AG08396 (cell line): ENCODE measurements at places on chromosomes 4 and X.

- DNase-seq = no peak
These were observed 5.5 kb upstream of the TMEM255A start for GRCh38 chrX:120316587-120317283.

GRCh38 chrX:85109235-85109634 is 105.6 kb downstream of the APOOL start:
- no peak for DNase-seq

GRCh38 chr4:112901962-112902411 is 147.5 kb upstream of the ANK2 start:
- no peak for DNase-seq

GRCh38 chrX:1086444-1087409 is 125.7 kb downstream of the CRLF2 start:
- DNase-seq = no peak

DNA sequence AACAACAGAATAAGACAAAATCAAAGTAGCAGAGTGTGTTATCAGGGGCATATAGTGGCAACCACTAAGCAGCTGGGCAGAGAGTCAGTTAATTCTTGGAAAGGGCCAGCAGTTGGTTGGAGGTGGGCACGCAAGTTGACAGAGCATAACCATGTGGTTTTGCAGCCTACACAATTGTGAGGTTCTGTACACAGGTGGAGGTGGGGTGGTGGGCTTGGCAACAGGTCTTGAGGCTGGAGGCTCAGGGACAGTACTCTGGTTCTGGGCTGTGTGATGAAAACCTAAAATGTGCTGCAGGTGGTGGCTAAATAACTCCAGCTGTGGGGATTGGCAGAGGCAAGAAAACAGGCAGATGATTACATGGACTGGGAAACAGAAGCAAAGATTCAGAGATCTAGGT is 1112.7 kb downstream of the PDHA2 start:
- DNase-seq = no peak
